Gastroesophageal sphincter (tissue), 4 donors: ENCODE measurements at places on chromosomes 3 and 15. TPM values are rescaled to one million over a fixed set of nuclear protein-coding genes. Genes with fewer than 3 reads are reported as not detected.

DNA sequence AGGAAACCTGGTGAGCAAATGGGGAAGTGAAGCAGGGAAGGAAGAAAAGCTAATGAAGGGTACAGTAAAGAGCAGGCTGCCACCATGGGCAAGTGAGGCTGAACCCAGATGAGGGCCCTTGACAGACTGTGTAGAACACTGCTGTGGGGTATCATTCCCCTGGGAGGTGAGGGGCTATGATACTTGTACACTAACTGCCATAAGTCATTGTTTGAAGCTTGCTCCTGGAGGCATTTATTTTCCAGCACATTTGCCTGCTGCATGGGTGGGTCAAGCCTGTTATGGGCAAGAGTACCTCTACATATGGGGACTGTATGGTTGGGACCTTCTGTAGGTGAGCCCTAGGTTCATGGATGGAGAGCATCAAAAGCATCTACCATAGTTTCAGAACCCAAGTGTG lies 57.4 kb downstream of the POMGNT2 start:
- no peak for ATAC-seq

- ATAC-seq: no peak
Observed at GRCh38 chr15:94234300-94234699, 2.9 kb downstream of the MCTP2 start.

Gene TMC3
- total RNA-seq: 0.37 TPM

DNA sequence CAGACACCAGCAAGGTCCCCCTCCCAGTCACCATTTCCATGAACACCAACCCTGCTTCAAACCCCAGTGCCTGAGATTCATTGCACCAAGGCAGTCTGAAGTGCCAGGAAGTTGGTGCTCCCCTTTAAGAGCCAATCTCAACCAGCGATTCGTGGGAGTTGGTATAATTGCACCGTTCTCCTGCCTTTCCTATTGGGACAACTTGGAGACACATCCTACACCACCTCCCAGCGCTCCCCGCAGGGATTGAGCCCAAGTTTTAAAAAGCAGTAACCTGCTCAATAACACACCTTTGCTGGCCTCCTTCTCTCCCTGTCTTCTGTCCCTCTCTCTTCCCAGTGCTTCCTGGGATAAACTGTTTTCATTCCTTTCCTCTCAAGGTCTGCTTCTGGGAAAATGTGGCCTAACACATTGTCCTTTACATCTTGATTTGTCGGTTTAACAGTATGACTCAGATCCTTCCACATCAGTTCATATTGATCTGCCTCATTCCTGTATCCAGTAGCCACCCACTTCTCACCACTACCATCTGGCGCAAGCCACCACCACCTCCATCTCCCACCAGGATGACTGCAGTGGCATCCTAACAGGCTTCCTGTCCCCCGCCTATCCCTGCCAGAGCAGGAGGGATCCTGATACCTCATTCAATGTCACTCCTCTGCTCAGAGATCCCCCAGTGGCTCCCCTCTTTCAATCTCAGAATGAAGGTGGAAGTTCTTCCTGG lies 37.8 kb upstream of the HRH1 start:
- no peak for ATAC-seq

Gene NEDD4
- total RNA-seq: 26.8 TPM

- no peak for ATAC-seq
Observed at GRCh38 chr3:178350763-178351162, 185.5 kb upstream of the KCNMB2 start.
